ENCODE measurements at places on chromosomes 12 and 14.

GRCh38 chr12:58310809-58311622 lies 369.6 kb downstream of the ATP23 start:
- DNase-seq, result no peak

DNA sequence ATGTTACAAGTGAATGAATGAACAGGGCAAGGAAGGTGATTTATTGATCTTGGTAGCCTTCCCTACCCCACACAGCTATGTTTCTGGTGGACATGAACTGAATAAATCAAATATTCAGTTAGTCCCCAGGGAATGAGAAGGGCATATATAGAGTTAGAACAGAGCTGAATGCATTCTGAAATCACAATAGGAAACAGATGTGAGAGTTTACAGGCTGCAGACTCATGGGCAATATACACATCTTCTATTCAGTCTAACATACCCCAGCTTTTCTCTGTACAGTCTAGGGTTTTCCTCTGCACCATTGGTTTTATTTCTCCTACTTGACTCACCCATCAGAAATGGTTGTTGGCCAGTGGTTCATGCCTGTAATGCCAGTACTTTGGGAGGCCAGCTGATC lies 7.3 kb upstream of the STX2 start:
- DNase-seq, result no peak

GRCh38 chr12:88329833-88330232 lies 187.7 kb downstream of the TMTC3 start:
- no peak for DNase-seq

- no peak for DNase-seq
These were observed 1.8 kb downstream of the SLC38A1 start for GRCh38 chr12:46266869-46267574.

DNA sequence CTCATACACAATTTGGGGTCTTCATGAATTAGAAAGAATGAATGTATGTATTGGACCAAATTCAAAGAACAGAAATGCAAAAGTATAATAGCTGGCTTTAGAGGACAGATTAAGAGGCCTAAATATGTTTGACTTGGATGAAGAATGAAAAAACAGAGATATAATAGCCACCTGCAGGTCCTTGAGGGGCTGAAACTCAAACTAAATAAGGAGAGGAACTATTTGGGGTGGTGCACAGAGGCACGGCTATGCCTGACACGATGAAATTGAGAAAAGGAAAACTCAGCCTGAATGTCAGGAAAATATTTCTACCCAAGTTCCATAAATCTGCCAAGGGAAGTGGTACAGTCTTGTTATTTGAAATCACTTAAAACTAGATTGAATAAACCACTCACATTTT lies 222.9 kb upstream of the DDHD1 start:
- DNase-seq, result no peak

DNA sequence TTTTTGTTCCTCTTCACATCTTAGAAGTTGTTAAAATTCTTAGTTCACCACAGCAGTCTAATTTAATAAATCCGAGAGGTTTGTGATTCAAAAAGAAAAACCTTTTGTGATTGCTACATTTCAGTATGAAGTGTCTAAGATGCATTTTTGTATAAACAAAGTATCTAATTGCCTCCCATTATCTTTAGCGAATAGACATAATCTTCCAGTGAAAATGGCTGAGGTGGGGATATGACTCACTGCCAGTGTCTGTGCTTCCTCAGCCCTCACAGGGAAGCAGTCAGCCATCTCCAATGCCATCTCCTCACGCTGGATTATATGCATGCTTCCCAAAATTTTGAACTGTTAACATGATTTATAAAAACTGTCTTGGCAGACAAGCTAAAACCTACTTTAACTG lies 7.6 kb downstream of the GCH1 start:
- no peak for DNase-seq

- no peak for DNase-seq
These were observed 1.5 kb downstream of the CORO1C start for GRCh38 chr12:108729612-108730364.

GRCh38 chr14:41605550-41606281 lies 960 bp upstream of the LRFN5 start:
- no peak for DNase-seq

- DNase-seq, result no peak
These were observed 357.9 kb upstream of the TMEM132C start for GRCh38 chr12:127909041-127909440.

DNA sequence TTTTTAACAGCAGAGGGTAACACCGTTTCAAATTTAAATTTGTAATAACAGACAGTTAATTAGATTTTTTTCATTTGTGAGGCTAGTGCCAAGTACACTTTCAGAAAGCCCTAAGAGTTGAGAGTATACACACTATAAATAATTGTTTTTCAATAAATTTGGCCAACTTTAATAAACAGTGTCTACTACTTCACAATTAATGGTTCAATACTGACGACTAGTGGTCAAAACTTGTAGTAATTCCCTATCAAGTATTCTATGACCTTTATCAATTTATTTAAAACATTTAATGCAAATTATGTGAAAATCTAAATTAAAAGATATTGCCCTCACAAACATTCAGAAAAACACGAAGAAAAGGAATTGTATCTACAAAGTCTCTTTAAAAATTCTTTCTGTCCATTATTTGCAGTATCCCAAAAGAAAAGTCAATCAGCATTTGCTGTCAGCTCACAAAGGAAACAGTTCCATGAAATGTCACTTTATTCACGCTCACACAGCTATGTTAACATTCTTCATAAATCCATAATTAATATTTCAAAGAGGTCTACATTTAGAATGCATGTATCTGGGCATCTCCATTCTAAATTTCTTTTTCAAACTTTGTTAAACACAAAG lies 91.2 kb downstream of the CEP128 start:
- no peak for DNase-seq

- DNase-seq, result no peak
These were observed 16.2 kb downstream of the FBXO33 start for GRCh38 chr14:39416072-39416471.

DNA sequence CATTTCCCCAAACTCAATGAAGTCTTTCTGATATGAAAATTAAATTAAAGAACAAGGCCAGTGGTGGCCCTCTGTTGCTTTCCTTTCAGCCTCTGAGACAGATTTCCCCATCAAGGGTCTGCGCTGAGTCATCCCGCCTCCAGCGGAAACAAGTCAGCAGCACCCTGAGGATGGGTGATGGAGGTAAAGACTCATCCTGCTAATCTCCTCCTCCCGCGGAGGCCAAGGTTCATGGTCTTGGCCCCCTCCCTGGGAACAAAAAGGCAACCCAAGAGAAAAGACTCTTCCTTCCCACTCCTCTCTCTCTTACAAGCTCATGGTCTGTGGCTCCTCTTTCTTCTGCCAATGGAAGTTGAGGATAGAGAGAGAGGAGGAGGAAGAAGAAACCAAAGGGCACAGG lies 9.0 kb upstream of the NUMB start:
- no peak for DNase-seq

- DNase-seq, result no peak
These were observed 271.9 kb upstream of the PDE3A start for GRCh38 chr12:20096430-20096829.

GRCh38 chr14:37384870-37385596 lies 187.3 kb downstream of the MIPOL1 start:
- DNase-seq, result no peak

GRCh38 chr14:54314365-54315104 lies 82.3 kb upstream of the CDKN3 start:
- no peak for DNase-seq

DNA sequence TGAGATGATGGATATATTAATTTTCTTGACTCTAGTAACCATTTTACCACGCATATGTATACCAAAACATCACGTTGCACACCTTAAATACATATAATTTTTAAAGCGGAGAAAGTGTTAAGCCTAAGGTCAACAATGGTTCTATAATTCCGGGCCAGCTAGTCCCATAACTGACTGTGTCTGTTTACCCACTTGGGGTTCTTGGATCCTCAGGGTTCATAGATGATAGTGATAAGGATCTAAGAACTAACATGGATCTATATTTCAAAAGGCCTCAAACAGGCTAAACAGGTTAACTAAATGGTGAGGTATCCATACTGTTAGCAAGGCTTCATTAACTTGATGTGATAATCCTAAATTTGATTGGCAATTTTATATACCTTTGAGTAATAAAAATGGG lies 9.8 kb downstream of the SLC38A1 start:
- no peak for DNase-seq

DNA sequence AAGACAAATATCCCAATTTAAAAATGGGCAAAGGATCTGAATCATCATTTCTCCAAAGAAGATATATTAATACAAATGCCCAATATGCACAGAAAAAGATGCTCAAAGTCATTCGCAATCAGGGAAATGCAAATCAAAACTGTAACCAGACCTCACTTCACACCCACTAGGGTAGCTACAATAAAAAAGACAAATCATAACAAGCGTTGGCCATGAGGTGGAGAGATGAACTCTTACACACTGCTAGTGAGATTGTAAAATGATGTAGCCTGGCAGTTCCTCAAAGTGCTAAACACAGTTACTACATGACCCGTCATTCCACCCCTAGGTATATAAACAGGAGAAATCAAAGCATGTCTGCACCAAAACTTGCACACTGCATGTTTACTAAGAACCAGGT lies 30.4 kb downstream of the CDC42BPB start:
- DNase-seq, result no peak

GRCh38 chr12:85509081-85509856 lies 229.2 kb downstream of the ALX1 start:
- no peak for DNase-seq

GRCh38 chr14:97390096-97390724 lies 593.0 kb downstream of the VRK1 start:
- DNase-seq, result no peak

- DNase-seq, result no peak
These were observed 1187.3 kb upstream of the SEL1L start for GRCh38 chr14:82720946-82721345.

- DNase-seq, result no peak
These were observed 463.3 kb downstream of the TMTC2 start for GRCh38 chr12:83149987-83150386.

GRCh38 chr12:5003025-5003666 lies 40.5 kb upstream of the KCNA5 start:
- no peak for DNase-seq

DNA sequence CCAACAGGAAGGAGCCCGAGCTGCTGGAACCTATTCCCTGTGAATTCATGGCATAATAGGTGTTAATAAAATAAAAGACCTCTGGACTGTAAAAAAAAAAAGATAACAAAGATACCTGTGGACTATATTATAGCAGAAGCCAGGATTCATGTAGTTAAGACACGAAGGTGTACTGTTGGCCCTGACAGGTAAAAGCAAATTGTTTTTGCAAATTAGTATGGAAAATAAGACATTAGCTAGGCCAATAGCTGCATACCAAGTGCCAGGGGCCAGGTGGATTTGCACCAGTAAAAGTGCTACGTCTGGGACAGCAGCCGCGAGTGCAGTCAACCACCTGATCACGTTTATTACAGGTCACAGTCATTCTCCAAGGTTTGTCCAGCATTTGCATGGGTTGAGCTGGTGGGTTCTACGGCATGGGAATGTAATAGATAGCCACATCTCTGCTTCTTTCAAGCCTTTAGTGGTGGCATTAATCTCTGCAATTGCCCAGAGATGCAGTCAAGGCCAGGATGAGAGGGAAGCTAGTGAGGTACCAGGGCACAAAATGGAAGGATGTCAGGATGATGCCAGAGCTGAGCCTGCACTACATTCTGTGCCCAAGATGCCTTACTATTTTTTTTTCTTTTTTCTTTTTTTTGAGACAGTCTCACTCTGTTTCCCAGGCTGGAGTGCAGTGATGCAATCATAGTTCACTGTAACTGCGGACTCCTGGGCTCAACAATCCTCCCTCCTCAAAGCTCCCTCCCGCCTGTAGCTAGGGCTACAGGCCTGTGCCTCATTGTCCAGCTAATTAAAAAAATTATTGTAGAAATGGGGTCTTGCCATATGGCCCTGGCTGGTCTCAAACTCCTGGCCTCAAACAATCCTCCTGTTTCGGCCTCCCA lies 26.3 kb downstream of the TNFAIP2 start:
- DNase-seq, result no peak

- DNase-seq, result no peak
These were observed 29.3 kb upstream of the PPP1R12A start for GRCh38 chr12:79964100-79964627.

GRCh38 chr14:54789781-54790480 lies 112.7 kb downstream of the GCH1 start:
- DNase-seq, result no peak

DNA sequence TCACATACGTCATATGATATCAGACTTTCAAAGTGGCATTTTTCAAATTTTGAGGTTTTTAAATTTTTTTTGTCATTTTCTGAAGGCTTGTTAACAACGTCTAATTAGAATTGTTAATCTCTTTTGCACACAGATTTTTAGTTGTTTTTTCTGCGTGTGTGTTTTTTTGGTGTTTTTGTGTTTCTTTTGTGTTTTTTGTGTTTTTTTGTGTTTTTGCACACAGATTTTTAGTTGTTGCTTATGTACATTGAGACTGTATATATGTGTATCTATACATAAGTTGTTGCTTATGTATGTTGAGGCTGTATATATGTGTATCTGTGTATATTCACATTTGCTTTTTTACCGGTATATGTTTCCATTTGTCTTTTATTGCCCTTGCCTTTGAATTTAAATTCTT lies 30.8 kb downstream of the ARID2 start:
- DNase-seq, result no peak

DNA sequence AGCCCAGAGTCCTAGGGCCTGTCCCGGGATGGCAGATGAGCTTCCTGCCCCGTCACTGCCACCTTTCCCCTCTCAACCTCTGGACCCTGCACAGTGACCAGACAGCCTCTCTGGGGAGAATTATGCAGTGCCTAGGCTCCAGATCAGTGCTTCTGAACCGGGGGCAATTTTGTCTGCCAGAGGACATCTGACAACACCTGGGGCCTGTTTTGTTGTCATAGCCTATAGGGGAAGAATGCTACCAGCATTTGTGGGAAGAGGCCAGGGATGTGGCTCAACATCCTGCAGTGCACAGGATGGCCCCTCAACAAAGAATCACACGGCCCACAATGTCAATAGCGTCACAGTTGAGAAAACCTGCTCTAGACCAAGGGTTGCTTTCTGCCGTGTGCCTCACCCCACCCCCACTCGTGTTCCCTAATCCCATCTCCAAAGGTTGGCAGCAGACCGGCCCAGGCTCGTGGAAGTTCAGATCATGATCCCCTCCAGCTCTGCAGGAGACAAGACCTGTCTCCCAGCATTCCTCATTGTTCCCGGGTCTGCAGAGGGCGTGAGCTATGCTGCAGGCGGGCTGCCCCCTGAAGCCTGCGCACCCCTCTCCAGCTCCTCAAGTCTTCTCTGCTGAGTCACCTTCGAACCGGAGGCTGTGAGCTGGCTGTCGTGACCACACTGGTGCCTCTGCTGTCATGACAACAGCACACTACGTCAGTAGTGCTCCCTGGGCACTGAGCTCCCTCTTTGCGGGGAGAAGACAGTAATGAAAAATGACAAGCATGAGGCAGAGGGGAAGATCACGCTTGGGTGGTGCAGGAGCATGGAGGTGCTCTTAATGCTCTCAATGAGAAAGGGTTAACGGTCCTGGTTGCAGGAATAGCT lies 2.0 kb upstream of the GAPDH start:
- DNase-seq, result no peak

- no peak for DNase-seq
These were observed 507 bp downstream of the BAZ2A start for GRCh38 chr12:56629459-56630179.
